ENCODE measurements at places on chromosomes 1 and 21. TPM values are rescaled to one million over a fixed set of nuclear protein-coding genes. Genes with fewer than 3 reads are reported as not detected.

DNA sequence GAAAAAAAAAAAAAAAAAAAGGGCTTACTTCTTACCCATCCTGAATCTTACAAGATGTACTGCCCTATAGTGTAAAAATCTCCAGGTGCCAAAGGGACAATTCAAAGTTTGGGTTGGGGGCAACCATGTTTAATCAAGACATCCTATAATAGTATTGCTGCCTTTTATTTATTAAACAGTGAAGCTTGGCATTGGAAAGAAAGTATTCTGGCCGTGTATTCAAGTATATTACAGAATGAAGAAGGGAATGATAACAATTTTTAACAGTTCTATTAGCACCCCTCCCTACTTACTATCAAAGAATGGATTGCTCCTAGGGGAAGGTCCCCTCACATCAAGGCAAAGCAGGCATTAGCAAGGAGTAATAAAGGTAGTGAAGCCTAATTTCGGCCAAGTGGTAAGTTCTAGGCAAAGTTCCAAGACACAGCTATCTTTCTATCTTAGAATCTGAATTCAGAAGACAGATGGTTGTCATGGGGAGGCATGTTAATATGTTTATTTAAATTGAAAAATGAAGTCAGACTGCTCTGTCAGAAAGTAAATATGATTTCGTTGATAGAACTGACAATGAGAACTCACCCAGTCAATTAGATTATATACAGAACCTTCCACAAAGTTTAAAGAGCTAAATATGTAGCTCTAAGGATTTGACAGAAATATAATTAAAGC, 24.6 kb downstream of the ST7L start:
- DNase-seq: peak; percentile 6

GRCh38 chr1:54265126-54265525, 65.2 kb downstream of the MRPL37 start:
- no peak for DNase-seq

GRCh38 chr1:111140680-111140967, 601 bp downstream of the CEPT1 start:
- DNase-seq: peak; percentile 40

Gene C2CD2
- total RNA-seq: 30.5 TPM

Measured in prostate gland (tissue), 2 donors.